ENCODE measurements at places on chromosomes 11 and 22.
A peak's percentile ranks its signal among the peaks of the same experiment; 100 is the strongest.

GRCh38 chr11:47111318-47111804 lies 65.3 kb downstream of the ARFGAP2 start:
- no peak for DNase-seq

- DNase-seq, result no peak
These were observed 50.6 kb downstream of the LDLRAD3 start for GRCh38 chr11:35994421-35994820.

- no peak for DNase-seq
These were observed 57.2 kb downstream of the RPS6KA4 start for GRCh38 chr11:64415996-64416728.

- no peak for DNase-seq
These were observed 61.5 kb upstream of the NECTIN1 start for GRCh38 chr11:119790476-119790875.

DNA sequence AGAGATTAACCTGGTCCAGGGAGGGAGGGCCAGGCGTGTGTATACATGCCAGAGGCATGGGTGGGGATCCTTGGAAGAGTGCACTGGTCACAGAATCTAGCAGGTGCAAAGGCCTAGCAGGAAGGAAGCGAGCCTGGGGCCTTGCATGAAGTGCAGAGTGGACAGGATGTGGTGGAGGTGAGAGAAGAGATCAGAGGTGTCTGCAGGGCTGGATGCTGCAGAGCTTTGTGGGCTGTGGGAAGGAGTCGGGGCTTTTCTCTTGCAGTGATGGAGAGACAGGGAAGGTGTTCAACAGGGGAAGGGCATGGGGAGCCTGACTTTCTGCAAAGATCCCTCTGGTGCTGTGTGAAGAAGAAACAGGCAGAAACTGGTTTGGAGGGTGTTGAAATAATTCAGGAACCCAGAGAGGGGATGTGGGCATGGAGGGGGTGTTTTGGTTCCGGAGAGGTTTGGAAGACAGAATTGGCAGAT lies 2.5 kb upstream of the TPST2 start:
- DNase-seq, result no peak

- no peak for DNase-seq
These were observed 67.5 kb upstream of the NNMT start for GRCh38 chr11:114228435-114229411.

- peak; percentile 63 for DNase-seq
These were observed 154.4 kb downstream of the SBF2 start for GRCh38 chr11:10139656-10140055.

GRCh38 chr11:46649180-46649738 lies 31.9 kb downstream of the ATG13 start:
- DNase-seq, result peak; percentile 93

All from astrocyte of the cerebellum (primary cell).